Activated naive CD8-positive, alpha-beta T cell treated with anti-CD3 and anti-CD28 coated beads, Interleukin-2, amount 50 U/mL, for 24 hours (primary cell): ENCODE measurements at places on chromosomes 12 and 14.

DNA sequence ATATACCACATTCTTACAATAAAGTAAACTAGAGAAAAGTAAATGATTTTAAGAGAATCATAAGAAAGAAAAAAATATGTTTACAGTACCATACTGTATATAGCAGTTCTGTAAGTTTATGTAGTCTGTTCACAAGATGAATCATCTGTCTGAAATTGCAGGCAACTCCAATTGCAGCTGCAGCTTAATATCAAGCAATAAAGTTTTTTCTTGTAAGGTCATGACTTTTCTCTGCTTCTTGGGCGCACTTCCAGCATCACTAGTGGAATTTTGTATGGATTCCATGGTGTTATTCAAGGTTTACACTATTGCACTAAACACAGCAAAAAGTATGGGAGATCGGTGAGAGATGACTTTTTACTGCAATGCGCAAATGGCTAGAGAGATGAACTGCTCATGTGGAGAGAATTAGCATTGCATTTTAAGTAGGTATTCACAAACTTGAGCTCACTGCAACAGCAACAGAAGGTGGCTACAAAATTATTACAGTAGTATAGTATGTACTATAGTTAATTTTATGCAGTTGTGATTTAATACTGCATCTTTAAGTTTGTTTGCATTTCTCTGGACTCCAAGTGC lies 445.4 kb upstream of the OR4E1 start:
- H3K27ac ChIP-seq = no peak overlapping the region
- H3K4me3 ChIP-seq = peak overlapping the region; percentile 19
- DNase-seq = no peak

DNA sequence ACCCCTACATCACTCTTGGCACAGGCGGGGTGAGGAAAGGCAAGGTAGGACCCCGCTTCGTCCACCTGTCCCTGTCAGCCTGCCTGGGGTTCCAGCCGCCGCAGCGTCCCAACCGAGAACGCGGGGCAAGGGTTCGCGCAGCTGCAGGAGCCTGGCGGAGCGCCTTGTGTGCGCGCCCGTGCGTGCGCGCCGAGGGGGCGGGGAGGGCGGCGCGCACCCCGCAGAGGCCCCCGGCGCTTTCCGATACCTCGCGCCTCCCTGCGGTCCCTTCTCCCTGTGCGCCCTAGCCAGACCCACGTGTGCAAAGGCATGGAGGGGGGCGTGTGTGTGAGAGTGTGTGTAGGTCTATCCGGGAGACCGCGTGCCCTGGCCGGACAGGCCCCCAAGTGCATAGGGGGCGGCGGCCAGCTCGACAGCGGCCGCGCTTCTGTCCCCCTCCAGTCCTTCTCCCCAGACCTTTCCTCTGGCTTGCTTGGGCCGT lies 122.4 kb downstream of the TSPAN9 start:
- DNase-seq = no peak
- H3K27me3 ChIP-seq = peaks cover 57% of the 10 kb centered on the region
- H3K36me3 ChIP-seq = no peaks in the 10 kb centered on the region
- H3K27ac ChIP-seq = no peak overlapping the region
- peak overlapping the region; percentile 63 for H3K4me3 ChIP-seq
- peaks cover 9% of the 10 kb centered on the region for H3K4me1 ChIP-seq

DNA sequence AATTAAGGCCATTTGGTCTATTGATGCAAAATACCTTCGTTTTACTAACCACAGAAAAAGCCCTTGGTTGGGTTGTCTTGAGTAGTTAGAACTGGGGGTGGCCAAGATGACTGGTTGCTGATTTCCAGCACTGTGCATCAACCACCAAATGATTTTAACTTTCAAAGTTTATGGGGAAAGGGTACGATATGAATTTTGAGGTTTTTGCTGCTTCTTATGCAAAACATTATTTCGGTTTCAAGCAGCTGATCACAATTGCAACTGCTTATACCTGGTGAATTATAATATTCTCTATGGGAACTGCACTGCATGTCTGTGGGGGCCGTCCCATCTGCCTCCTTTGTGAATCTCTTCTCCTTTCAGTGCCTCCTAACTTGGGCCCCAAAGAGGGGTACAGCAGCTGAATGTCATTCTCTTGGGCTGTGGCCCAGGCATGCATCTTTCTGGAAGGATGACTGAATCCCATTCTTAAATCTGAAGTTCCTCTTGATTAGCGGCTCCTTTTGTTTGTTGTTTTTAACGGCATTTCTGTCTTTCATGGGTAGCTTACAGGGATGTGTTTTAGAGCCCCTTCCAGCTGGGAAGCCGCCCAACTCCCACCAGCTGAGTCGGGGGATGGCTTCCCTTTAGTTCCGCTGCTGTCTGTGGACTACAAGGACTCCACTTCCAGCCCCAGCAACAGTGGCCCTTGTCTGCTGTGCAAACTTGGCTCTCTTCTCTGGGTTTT lies 479.8 kb downstream of the ZFP36L1 start:
- no peak overlapping the region for H3K4me3 ChIP-seq
- H3K4me1 ChIP-seq = peaks cover 49% of the 10 kb centered on the region
- peak; percentile 26 for DNase-seq

DNA sequence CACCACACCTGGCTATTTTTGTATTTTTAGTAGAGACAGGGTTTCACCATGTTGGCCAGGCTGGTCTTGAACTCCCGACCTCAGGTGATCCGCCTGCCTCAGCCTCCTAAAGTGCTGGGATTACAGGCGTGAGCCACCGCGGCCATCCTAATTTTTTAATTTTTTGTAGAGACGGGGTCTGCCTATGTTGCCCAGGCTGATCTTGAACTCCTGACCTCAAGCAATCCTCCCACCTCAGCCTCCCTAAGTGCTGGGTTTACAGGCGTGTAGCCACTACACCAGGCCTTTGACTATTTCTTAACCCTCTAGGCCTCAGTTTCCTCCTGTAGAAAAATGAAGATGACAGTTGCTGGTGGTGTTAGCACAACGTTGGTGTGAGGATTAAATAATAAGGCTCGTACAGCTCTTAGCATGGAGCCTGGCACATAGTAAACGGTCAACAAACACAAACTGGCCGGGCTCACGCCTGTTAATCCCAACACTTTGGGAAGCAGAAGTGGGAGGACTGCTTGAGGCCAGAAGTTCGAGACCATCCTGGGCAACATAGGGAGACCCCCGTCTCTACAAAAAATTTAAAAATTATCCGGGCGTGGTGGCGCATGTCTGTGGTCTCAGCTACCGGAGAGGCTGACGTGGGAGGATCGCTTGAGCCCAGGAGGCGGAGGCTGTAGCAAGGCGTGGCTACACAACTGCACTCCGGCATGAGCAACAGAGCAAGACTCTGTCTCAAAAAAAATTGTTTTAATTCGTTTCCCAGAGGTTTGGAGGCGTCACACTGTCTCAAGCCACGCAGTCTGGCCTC lies 979 bp downstream of the DDX54 start:
- peaks cover 40% of the 10 kb centered on the region for H3K36me3 ChIP-seq
- DNase-seq = no peak
- no peaks in the 10 kb centered on the region for H3K27me3 ChIP-seq
- peak overlapping the region; percentile 96 for H3K27ac ChIP-seq
- peaks cover 47% of the 10 kb centered on the region for H3K4me1 ChIP-seq

- H3K36me3 ChIP-seq = no peaks in the 10 kb centered on the region
- no peak overlapping the region for H3K4me3 ChIP-seq
- H3K27ac ChIP-seq = no peak overlapping the region
- no peaks in the 10 kb centered on the region for H3K27me3 ChIP-seq
- no peaks in the 10 kb centered on the region for H3K4me1 ChIP-seq
- DNase-seq = no peak
Observed at GRCh38 chr12:38555620-38556591, 239.3 kb downstream of the ALG10B start.

- DNase-seq = no peak
- peaks cover 59% of the 10 kb centered on the region for H3K36me3 ChIP-seq
- H3K27me3 ChIP-seq = no peaks in the 10 kb centered on the region
- no peak overlapping the region for H3K27ac ChIP-seq
- H3K4me3 ChIP-seq = no peak overlapping the region
Observed at GRCh38 chr14:55614304-55614703, 34.3 kb downstream of the KTN1 start.

DNA sequence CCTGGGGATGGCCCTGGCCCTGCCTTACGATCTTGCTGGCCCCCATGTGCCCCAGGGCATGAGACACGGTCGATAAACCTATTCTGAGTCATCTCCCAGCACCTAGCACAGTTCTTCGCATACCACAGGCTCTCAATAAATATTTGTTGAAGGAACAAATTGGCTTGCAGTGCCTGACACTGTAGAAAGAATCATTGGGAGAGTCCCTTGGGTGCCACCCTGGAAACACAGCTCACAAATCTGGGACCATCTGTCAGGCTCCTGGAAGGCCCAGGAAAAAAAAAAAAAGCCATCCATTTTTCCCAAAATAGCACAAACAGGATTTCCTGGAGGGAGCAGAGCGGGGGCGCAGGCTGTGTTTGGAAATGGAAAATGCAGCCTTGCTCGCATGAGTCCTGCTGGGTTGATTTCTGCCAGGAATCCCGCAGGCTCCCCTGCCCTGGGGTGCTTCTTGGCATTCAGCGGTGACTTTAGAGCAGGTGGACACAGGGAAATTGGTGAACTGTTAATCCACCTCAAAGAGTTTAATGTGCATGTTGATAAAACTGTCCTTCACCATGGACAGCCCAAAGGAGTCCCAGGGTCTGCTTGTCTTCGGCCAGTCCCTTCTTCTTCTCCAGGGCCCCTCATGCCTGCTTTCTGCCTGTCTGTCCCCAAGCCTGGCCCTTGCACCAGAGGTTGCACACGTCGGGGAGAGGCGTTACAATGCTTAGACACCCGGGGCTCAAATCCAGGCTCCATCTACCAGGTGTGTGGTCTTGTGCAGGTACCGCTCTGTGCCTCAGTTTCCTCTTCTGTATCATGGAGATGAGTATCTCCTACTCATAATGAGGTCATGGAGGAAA lies 106.1 kb upstream of the RFLNA start:
- H3K36me3 ChIP-seq = no peaks in the 10 kb centered on the region
- no peak overlapping the region for H3K27ac ChIP-seq
- no peak for DNase-seq
- H3K27me3 ChIP-seq = no peaks in the 10 kb centered on the region

DNA sequence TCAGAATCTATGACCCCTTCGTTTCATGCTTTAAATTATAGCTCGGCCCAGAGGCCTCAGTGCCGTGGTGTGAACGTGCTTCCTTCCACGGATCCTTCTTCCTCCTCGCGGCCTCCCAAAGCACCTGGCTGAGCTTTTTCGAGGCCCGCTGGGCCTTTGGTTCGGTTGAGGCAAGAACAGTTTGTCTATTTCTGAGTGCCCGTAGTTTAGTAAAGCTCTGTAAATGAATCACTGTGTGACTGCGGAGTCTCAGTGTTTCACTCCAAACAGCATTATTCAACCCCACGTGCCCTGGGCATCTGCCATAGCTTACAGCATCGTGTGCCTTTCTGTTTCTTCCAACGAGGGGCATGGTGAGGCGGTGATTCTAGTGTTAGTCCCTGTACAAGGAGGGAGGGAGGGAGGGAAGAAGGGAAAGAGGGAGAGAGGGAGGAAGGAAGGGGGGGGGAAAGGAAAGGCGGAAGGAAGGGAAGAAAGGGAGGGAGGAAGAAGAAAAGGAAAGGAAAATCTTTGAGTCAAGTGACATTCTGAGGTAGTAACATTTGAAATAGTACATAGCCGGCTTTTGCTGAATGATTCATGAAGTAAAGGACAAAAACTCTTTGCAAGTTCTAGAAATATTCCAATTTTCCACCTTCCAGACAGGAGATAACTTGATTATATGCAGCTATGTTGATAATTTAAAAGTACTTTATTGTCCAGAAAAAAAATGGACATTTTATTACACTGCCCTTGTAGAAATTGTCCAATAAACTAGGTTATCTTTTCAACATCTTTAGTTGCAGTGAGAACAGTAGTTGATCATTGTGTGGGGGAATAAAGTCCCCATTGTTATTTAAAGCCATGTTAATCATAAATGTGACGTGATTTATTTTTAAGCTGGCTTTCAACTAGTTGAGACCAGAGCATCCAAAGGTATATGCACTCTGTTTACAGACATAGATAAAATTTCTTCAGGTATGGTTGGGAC lies 1.2 kb upstream of the TRIM9 start:
- no peaks in the 10 kb centered on the region for H3K36me3 ChIP-seq
- peak; percentile 41 for DNase-seq
- H3K4me3 ChIP-seq = peak overlapping the region; percentile 82
- peaks cover 20% of the 10 kb centered on the region for H3K4me1 ChIP-seq
- peaks cover 37% of the 10 kb centered on the region for H3K27me3 ChIP-seq

GRCh38 chr12:131694116-131694838 lies 16.6 kb upstream of the SFSWAP start:
- DNase-seq = no peak
- no peak overlapping the region for H3K4me3 ChIP-seq
- H3K27ac ChIP-seq = no peak overlapping the region
- no peaks in the 10 kb centered on the region for H3K4me1 ChIP-seq

GRCh38 chr14:93903342-93904184 lies 23.6 kb upstream of the FAM181A start:
- no peak overlapping the region for H3K27ac ChIP-seq
- no peak overlapping the region for H3K4me3 ChIP-seq
- no peaks in the 10 kb centered on the region for H3K4me1 ChIP-seq

DNA sequence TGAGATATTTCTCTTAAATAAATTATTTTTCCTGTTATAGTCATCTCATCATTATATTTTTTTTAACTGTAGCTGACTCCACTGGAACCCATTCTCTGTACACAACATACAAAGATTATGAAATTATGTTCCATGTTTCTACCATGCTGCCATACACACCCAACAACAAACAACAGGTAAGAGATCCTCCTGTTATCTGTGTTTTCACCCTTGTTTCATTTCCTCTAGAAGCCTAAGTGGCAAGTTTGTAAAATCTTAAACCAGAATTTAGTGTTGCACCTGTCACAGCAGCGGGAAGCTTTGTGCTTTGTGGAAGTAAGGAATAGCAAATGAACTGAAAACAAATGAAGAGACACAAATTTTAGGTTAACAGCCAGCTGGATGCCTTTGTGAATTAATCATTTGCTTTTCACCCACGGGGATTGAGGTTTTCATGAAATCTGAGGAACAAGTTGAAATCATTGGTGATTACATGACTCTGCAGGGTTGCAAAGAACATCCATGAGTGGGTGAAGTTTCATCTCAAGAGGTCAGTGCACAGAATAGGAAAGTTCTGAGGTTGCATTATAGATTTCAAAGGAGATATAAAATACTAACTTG lies 273.9 kb upstream of the RGS6 start:
- peaks cover 14% of the 10 kb centered on the region for H3K4me1 ChIP-seq
- DNase-seq = no peak
- peaks cover 51% of the 10 kb centered on the region for H3K36me3 ChIP-seq
- peak overlapping the region; percentile 36 for H3K27ac ChIP-seq

DNA sequence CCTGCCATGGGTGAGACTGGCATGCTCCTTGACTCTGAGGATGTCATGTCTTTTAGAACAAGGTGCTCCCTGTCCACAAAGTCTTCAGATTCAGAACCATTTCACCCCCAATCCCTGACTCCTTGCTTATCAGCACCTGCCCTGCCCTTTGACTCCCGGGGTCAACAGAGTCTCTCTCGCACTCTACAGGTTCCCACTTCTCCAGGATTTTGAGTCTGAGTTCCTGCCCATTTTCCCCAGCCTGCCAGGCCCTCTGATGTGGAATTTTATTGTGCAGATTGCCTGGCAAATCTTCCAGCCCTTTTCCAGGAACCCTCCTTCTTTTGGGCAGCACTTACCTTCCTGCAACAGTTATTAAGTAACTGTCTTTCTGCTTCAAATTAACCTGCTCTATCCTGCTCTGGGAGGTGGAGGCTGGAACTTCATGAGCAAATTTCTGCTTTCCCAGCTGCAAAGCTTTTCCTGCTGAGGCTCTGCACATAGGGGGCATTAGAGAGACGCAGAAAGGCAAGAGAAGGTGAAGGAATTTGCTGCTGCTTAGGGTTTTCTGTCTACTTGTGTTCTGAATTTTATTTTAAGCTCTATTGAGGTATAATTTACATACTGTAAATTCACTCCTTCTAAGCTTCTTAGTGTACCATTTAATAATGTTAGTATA lies 259.1 kb downstream of the PCNX1 start:
- no peak for DNase-seq
- peaks cover 18% of the 10 kb centered on the region for H3K4me1 ChIP-seq
